ENCODE measurements at places on chromosomes 3 and 15. TPM values are rescaled to one million over a fixed set of nuclear protein-coding genes. Genes with fewer than 3 reads are reported as not detected.

DNA sequence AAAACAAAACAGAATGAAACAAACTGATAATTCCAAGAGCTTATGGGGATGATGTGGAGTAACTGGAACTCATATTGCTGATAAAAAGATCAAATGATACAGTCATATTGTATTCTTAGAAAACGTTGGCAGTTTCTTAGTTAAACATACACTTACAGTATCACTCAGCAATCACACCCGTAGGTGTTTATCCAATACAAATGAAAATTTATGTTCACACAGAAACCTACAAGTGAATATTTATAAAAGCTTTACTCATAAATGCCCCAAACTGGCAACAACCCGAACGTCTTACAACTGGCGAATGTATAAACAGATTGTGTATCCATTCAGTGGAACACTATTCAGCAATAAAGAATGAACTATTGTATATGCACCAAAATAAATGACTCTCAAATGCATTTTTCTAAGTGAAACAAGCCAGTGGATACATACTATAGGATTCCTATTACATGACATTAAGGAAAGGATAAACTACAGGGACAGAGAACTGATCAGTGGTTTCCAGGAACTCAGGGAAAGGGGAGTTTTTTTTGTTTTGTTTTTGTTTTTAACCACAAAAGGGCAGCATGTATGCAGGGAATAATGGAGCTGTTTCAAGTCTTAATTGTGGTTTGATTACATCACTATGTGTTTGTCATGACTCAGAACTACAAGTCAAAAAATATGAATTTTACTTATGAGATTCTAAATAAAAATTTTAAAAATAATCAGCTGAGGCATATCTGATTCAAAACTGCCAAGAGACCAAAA, 71.8 kb upstream of the NDUFB4 start:
- no peak overlapping the region for H3K27ac ChIP-seq
- H3K4me3 ChIP-seq: no peak overlapping the region
- DNase-seq: no peak

The FAM131A gene
- 2.4 TPM for total RNA-seq

- H3K4me1 ChIP-seq: no peaks in the 10 kb centered on the region
- H3K27me3 ChIP-seq: no peaks in the 10 kb centered on the region
- no peak overlapping the region for H3K27ac ChIP-seq
- no peak overlapping the region for H3K4me3 ChIP-seq
- no peaks in the 10 kb centered on the region for H3K36me3 ChIP-seq
Observed at GRCh38 chr3:66593978-66594377, 93.2 kb upstream of the LRIG1 start.

GRCh38 chr3:52437326-52438103, 7.4 kb downstream of the SEMA3G start:
- no peak overlapping the region for H3K4me3 ChIP-seq
- no peak overlapping the region for H3K27ac ChIP-seq
- H3K4me1 ChIP-seq: no peaks in the 10 kb centered on the region
- no peak for DNase-seq
- no peaks in the 10 kb centered on the region for H3K36me3 ChIP-seq

- peaks cover 32% of the 10 kb centered on the region for H3K36me3 ChIP-seq
- DNase-seq: no peak
- no peak overlapping the region for H3K27ac ChIP-seq
- no peaks in the 10 kb centered on the region for H3K4me1 ChIP-seq
Observed at GRCh38 chr3:150623945-150624344, 20.8 kb downstream of the SELENOT start.

The NDUFAF3 gene
- 80.1 TPM for total RNA-seq

- no peaks in the 10 kb centered on the region for H3K27me3 ChIP-seq
- no peaks in the 10 kb centered on the region for H3K36me3 ChIP-seq
- no peak overlapping the region for H3K27ac ChIP-seq
- H3K4me1 ChIP-seq: no peaks in the 10 kb centered on the region
- no peak for DNase-seq
- no peak overlapping the region for H3K4me3 ChIP-seq
Observed at GRCh38 chr15:73298522-73299245, 70.1 kb downstream of the HCN4 start.

- no peaks in the 10 kb centered on the region for H3K27me3 ChIP-seq
- no peaks in the 10 kb centered on the region for H3K4me1 ChIP-seq
- H3K4me3 ChIP-seq: no peak overlapping the region
- DNase-seq: no peak
- H3K27ac ChIP-seq: no peak overlapping the region
- peaks cover 43% of the 10 kb centered on the region for H3K36me3 ChIP-seq
Observed at GRCh38 chr15:39584662-39585388, 3.9 kb downstream of the THBS1 start.

- DNase-seq: no peak
- no peaks in the 10 kb centered on the region for H3K27me3 ChIP-seq
- no peak overlapping the region for H3K4me3 ChIP-seq
- H3K36me3 ChIP-seq: no peaks in the 10 kb centered on the region
- no peaks in the 10 kb centered on the region for H3K4me1 ChIP-seq
Observed at GRCh38 chr15:91924183-91924582, 70.7 kb downstream of the SLCO3A1 start.

The GOLGA8F gene
- total RNA-seq: not detected

The CCK gene
- not detected for total RNA-seq

- peak overlapping the region; percentile 94 for H3K4me3 ChIP-seq
- H3K4me1 ChIP-seq: peaks cover 45% of the 10 kb centered on the region
- H3K27me3 ChIP-seq: no peaks in the 10 kb centered on the region
- peak; percentile 84 for DNase-seq
- no peaks in the 10 kb centered on the region for H3K36me3 ChIP-seq
Observed at GRCh38 chr15:31327669-31328427, 1.2 kb downstream of the KLF13 start.
